ENCODE measurements at places on chromosomes 4 and X.

- DNase-seq: no peak
Observed at GRCh38 chrX:103309860-103310554, 783 bp downstream of the BEX2 start.

- DNase-seq: no peak
Observed at GRCh38 chr4:129821963-129822362, 726.0 kb downstream of the C4orf33 start.

DNA sequence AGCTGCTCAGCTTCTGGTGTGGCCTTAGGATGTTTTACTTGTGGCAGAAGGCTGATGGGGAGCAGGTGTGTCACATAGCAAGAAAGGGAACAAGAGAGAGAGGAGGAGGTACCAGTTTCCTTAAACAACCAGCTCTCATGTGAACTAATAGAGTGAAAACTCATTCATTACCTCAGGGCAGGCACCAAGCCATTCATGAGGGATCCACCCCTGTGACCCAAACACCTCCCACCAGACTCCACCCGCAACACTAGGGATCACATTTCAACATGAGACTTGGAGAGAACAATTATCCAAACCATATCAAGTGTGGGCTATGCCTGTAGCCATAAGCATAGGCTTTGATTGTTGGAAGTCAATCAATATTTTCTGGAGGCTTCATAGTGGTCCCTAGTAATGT, 56.0 kb downstream of the GSX2 start:
- DNase-seq: no peak

DNA sequence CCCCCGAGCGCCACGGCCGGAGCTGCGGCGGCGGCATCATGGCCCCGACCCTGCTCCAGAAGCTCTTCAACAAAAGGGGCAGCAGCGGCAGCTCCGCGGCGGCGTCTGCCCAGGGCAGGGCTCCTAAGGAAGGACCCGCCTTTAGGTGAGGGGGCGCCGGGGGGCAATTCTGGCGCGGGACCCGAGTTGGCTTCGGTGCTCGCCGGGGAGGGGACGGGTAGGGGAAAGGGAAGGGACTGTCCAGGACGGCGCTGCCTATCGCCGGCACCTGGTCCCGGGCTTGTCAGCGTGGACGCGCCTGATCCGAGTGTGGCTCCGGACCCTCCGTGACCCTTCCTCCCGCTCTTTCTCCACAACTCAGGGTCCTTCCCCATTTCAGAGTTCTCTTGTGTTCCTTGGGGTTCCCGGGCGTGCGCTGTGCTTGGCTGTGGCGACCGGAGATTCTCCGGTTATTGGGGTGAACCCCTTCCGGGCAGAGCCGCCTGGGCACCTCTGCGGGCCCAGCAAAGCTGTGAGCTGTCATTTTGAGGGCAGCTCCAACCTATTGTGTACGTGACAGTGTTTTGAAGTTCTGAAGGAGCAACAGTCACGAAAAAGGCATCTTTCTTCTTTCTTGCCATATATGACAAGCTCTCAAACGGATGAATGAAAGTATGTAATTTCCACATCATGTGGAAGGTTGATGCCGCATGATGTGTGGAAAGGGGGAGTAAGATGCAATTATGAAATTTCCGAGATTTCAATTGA, 522 bp downstream of the FNIP2 start:
- DNase-seq: no peak

GRCh38 chr4:58553679-58554078, 1443.5 kb upstream of the IGFBP7 start:
- no peak for DNase-seq

DNA sequence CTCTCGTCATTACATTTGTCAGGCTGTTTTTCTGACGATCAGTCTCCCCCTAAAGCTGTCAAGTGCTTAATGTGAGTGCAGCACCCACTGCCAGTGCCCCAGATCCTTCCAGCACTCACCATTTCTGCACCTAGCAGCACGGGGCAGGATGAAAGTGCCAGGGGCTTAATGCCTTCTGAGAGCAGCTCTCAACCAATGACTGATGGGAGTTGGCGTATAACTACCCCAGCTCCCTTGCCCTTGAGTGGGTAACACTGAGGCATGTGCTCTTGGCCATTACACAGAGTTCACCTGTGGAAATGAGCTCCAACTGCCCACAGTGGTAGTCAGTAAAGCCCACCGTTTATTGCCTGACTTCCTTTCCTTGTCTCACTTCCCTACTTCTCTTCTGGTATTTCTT, 226.2 kb upstream of the BCOR start:
- no peak for DNase-seq

DNA sequence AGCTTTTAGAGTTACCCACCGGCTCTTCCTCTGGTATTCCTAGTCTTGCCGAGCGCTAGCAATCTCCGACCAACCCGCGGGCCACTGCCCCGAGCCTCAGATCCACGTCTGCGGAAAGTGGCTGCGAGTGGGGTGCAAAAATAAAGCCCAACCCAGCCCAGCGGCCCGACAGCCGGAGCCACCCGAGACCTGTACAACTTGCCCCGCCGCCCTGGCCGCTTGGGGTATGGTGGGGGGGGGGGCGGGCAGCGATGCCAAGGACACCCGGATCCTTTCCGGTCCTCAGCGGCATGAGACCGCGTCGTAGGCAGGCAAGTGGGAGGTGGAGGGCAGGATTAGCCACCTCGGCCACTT, 1.6 kb downstream of the SLITRK4 start:
- DNase-seq: no peak

DNA sequence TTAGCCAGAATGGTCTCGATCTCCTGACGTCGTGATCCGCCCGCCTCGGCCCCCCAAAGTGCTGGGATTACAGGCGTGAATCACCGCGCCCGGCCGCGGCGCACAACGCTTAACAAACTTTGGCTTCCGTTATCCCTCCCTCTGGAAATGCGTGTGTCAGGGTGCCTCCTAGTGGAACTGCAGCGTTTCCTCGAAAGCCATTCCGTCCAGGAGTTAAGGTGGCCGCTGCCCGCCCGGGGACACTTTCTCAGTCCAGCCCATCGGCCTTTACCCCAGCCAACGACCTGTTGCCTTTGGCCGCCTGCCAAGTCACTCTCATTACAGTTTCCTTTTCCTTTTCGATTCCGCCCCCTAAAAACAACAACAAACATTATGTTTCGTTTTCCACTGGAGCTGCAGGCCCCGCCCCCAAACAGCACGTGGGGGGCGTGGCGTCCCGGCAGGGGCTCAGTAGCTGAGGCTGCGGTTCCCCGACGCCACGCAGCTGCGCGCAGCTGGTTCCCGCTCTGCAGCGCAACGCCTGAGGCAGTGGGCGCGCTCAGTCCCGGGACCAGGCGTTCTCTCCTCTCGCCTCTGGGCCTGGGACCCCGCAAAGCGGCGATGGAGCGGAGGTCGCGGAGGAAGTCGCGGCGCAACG, at the start of gene HERC5:
Gene HERC5, plus strand, starts transcription at position 450 of the 637 bp plus-strand sequence. Its CDS starts 151 bp downstream, at position 601.
- no peak for DNase-seq

GRCh38 chrX:100880368-100880767, 6.2 kb upstream of the NOX1 start:
- no peak for DNase-seq

DNA sequence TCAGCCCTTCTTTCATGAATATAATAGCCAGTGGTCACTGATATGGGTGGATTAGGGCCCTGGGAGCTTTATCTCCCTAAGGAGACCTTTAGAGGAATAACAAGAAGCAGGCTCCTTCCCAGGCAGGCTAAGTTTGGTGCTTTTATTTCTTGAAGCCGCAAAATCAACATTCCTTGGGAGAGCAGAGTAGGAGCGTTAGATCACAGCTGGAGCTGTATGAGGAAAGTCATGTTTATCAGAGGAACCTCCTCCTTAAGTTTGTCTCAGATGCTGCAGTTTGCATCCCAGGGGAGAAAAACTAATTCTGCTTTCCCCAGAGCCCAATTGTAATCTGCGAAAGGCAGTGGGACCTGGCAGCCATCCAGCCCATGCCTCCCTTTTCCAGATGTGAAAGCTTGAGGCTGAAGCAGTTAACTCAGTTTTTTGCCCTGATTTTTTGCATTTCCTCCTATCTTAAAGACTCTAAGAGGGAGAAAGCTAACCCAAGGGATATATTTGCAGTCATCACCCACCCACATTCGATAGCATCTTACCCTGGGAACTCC, 186.0 kb upstream of the FRMPD4 start:
- DNase-seq: no peak

- DNase-seq: no peak
Observed at GRCh38 chrX:30521440-30522182, 56.0 kb downstream of the TASL start.

DNA sequence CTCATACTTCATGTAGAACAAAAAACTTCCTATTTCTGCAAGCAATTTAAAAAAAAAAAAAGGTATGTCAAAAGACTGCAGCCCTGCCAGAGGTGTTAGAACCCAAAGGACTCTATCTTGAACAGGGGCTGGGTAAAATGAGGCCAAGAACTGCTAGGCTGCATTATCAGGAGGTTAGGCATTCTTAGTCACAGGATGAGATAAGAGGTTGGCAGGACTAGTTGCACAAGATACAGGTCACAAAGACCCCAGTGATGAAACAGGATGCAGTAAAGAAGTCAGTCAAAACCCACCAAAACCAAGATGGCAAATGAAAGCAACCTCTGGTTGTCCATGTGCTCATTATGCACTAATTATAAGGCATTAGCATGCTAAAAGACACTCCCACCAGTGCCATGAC, 104.1 kb downstream of the ANOS1 start:
- DNase-seq: no peak

GRCh38 chrX:18997916-18998315, 14.0 kb upstream of the PHKA2 start:
- DNase-seq: no peak

DNA sequence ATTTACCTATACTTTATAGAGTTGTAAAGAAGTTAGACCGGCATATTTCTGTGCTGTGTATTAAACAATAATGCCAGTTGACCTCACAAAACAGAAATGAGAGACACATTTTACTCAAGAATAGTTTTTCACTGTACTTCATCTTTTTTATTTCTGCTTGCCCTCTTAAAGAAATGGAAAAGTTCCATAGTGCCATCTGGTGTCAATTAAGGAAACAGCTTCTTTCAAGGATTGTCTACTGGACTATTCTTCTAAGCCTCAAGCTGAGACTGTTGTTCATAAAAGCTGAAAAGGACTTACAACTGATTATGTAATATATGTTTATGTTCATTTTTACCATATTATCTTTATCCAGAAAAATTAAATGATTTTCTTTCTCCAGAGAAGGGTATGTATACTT, 1523.7 kb downstream of the ARAP2 start:
- DNase-seq: no peak

GRCh38 chr4:52366621-52367020, 292.5 kb downstream of the USP46 start:
- DNase-seq: no peak

GRCh38 chr4:122603156-122603574, 17.7 kb downstream of the IL21 start:
- no peak for DNase-seq

DNA sequence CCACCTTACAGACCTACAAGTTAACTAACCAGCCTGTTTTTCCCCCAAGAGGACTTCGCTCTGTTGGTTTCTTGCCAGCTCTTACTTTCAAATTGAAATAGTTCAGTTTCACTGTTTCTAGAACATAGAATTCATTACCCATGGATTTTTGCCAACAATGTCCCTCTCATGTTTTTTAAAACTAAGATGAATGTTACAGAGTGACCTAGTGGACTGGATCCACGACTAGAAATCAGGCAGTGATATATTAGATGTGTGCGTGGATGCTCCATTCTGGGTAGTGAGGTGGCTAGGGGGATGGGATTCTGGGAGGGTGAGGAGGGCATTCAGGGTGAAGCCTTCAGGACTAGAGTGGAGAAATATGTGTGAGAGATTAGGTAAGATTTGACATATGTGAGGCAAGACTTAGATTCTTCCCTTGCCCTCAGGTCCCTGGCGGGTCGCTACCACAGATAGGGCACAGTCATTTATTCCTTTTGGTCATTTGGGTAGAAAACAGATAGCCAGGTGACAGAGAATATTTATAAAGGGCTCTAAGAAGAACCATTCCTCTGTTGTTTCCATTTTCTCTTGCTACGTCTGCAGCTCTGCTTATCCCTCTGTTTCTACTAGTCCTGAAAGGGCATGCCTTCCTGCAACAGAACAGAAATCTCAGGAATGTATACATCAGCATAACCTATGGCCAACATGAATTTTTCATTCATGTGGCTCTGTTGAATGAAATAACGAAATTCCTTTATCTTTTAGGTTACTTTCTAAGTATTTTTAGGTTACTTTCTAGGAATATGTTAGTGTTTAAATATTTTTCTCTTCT, 15.4 kb upstream of the JADE1 start:
- no peak for DNase-seq

DNA sequence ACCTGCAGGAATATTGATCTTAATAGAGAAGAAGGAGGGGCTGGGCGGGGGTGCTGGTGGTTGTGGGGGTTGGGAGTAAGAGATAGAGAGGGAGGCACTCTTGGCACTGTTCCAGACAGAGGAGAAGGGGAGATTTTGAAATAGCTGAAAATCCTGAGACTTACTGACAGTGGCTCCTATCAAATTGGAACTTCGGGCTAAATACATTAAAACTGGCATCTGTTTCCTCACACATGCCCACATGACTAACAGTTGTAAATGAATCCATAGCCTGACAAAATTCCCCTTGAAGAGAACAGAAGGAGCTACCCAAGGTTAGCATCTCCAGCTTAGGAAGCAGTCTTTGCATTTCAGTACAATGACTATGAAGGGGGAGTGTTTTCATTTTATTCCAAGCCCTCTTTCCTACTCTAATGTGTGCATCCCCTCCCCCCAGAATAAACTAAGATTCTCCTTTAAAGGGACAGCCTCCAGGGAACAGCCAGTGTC, 1.4 kb downstream of the DCX start:
- DNase-seq: no peak

GRCh38 chr4:142404191-142404611, 441.9 kb downstream of the INPP4B start:
- DNase-seq: no peak

DNA sequence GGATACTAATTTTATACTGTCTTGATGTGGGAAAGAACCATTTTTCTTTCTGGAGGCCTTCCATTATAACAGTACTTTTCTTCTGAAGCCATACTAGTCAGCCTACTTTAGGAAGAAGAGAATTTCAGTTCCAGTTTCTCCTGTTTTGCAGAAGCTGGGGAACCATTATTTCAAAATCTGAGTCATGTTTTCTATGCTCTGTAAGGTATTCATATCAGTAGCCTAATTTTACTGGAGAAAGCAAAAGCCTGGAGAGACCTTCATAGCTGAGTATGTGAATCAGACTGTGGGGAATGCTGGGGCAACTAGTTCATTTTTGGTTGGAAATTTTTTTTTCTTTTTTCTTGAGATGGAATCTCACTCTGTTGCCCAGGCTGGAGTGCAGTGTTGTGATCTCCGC, 22.4 kb downstream of the AFF1 start:
- DNase-seq: no peak

- no peak for DNase-seq
Observed at GRCh38 chrX:10936976-10937375, 174.2 kb upstream of the HCCS start.

DNA sequence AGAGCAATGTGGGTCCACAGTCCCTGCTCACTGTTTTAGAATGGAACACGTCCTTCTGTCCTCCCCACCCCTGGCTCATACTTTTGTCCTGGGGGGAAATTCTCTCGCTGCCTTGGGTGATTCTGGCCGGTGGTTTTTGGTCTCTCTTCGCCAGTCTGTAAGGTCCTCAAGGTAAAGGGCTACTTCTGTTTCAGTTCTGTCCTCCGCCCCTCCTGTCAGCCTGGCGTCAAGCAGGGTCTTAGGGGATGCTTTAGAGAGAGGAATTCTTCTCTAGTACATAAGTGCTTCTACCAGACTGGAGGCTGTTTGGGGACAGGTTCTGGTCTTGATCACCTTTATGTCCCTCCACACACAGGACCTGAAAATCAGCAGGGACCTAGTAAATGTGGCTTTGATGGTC, 617 bp upstream of the MRFAP1L1 start:
- DNase-seq: no peak

- DNase-seq: no peak
Observed at GRCh38 chrX:154084449-154085300, 12.8 kb downstream of the MECP2 start.

GRCh38 chr4:173482330-173482931, 47.6 kb downstream of the HAND2 start:
- DNase-seq: no peak

Measured in cerebellar nuclear complex (tissue), 1 donor.